Neural crest cell (in vitro differentiated cells): ENCODE measurements at places on chromosomes 2 and 18. TPM values are rescaled to one million over a fixed set of nuclear protein-coding genes. Genes with fewer than 3 reads are reported as not detected.

The FASTKD1 gene
- 32.9 and 36.4 TPM in 2 replicates for total RNA-seq

GRCh38 chr2:229611360-229611759, 103.0 kb downstream of the DNER start:
- H3K4me3 ChIP-seq, result no peak overlapping the region
- DNase-seq, result no peak
- H3K27ac ChIP-seq, result no peak overlapping the region
- no peaks in the 10 kb centered on the region for H3K27me3 ChIP-seq

- peak; percentile 25 for DNase-seq
- peaks cover 3% of the 10 kb centered on the region for H3K36me3 ChIP-seq
- H3K27ac ChIP-seq, result no peak overlapping the region
Observed at GRCh38 chr2:16617282-16618266, 48.1 kb downstream of the CYRIA start.

DNA sequence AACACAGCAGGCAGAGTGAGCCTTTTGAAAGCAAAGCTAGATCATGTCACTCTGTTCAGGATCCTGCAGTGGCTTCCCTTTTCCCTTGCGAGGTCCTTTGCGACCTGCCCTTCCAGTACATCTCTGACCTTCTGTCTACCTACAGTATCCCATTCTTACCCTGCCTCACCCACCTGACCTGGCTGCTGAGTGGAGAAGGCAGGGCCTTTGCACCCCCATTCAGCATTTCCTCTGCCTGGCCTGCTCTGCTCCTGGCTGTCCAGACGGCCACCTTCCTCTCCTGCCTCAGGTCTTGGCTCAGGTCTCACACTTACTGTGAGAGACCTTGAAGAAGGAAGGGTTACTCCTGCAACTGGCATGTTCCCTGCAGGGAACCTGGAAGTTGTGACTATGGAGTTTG, 77.4 kb downstream of the MAPRE2 start:
- H3K36me3 ChIP-seq, result peaks cover 2% of the 10 kb centered on the region
- peaks cover 28% of the 10 kb centered on the region for H3K4me1 ChIP-seq
- H3K27ac ChIP-seq, result peak overlapping the region; percentile 73
- H3K4me3 ChIP-seq, result no peak overlapping the region
- no peaks in the 10 kb centered on the region for H3K27me3 ChIP-seq

The PROC gene
- not detected in 2 replicates for total RNA-seq

GRCh38 chr18:48778344-48779011, 172.3 kb downstream of the SMAD7 start:
- H3K4me3 ChIP-seq, result no peak overlapping the region
- H3K36me3 ChIP-seq, result no peaks in the 10 kb centered on the region
- no peak for DNase-seq
- H3K27me3 ChIP-seq, result no peaks in the 10 kb centered on the region

The POTEE gene
- total RNA-seq, result 1.0 and 1.1 TPM in 2 replicates

The RAPGEF4 gene
- total RNA-seq, result 1.7 TPM in 2 replicates

GRCh38 chr2:128261245-128262128, 57.2 kb downstream of the HS6ST1 start:
- H3K4me3 ChIP-seq, result peak overlapping the region; percentile 53
- H3K27me3 ChIP-seq, result no peaks in the 10 kb centered on the region
- no peak for DNase-seq
- H3K36me3 ChIP-seq, result peaks cover 4% of the 10 kb centered on the region

GRCh38 chr2:95296880-95297487, at the start of gene KCNIP3:
Gene KCNIP3 (plus strand): TSS chr2:95297347. CDS start chr2:95297439, 92 bp downstream.
- DNase-seq, result no peak
- H3K27ac ChIP-seq, result peak within 1 kb of the TSS; percentile 86
- no peaks in the 10 kb centered on the region for H3K27me3 ChIP-seq
- peaks cover 8% of the 10 kb centered on the region for H3K4me1 ChIP-seq

GRCh38 chr2:118430510-118431164, 342.4 kb downstream of the INSIG2 start:
- DNase-seq, result no peak
- H3K4me3 ChIP-seq, result no peak overlapping the region
- H3K36me3 ChIP-seq, result no peaks in the 10 kb centered on the region
- H3K27me3 ChIP-seq, result peaks cover 59% of the 10 kb centered on the region
- no peak overlapping the region for H3K27ac ChIP-seq

GRCh38 chr2:240451791-240452461, 16.5 kb downstream of the GPC1 start:
- H3K27me3 ChIP-seq, result peaks cover 13% of the 10 kb centered on the region
- no peak for DNase-seq
- no peak overlapping the region for H3K27ac ChIP-seq
- H3K4me3 ChIP-seq, result peak overlapping the region; percentile 86
- no peaks in the 10 kb centered on the region for H3K36me3 ChIP-seq

The GREB1L gene
- total RNA-seq, result 74.8 and 80.5 TPM in 2 replicates

DNA sequence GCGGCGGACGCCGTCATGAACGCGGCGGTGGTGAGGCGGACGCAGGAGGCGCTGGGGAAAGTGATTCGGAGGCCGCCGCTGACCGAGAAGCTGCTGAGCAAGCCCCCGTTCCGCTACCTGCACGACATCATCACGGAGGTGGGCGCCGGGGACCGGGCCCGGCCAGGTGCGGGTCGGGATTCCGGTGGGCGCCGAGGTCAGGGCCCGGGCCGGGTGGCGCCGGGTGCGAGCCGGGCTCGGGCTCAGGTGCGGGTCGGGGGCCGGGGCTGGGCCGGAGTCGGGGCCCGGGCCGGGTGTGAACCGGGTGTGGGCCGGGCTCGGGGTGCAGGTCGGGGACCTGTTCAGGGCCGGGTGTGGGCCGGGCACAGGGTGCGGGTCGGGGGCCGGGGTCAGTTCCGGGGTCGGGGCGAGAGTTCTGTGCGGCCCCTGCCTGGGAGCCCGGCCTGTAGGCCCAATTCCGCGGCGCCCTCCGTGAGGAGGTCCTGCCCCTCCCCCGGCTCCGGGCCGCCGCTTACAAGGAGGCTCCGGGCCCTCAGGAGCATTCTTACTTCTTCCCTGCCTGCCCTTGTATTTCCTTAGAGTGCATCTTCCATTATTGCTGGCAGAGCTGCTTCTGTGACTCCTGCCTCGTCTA, 447 bp downstream of the TRAF3IP1 start:
- H3K36me3 ChIP-seq, result peaks cover 2% of the 10 kb centered on the region
- peaks cover 5% of the 10 kb centered on the region for H3K27me3 ChIP-seq
- DNase-seq, result no peak
- no peak overlapping the region for H3K27ac ChIP-seq
- peaks cover 15% of the 10 kb centered on the region for H3K4me1 ChIP-seq

The SUPT7L gene
- total RNA-seq, result 32.4 and 33.8 TPM in 2 replicates

DNA sequence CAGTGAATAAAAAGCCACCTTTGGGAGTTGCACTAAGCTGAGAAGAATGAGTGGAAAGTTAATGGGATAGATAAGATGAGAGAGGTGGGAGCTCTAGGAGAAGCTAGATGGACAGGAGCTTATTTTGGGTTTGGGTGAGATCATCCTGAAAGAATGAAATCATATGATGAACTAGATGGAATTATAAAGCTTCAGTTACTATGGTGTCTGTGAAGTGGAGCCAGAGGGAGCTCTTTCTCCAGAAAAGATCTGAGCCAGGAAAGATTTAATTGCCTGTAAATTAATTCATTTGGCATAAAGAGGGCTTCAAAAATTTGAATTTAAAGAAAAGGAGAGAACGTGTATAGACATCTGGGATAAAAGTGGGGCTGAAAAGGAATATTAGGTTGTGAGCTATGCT, 10.3 kb downstream of the DNAH6 start:
- no peaks in the 10 kb centered on the region for H3K27me3 ChIP-seq
- no peak overlapping the region for H3K27ac ChIP-seq
- DNase-seq, result no peak
- peaks cover 5% of the 10 kb centered on the region for H3K36me3 ChIP-seq
- H3K4me3 ChIP-seq, result no peak overlapping the region
- no peaks in the 10 kb centered on the region for H3K4me1 ChIP-seq

GRCh38 chr2:150426315-150426714, 61.2 kb downstream of the RND3 start:
- no peak overlapping the region for H3K4me3 ChIP-seq
- H3K36me3 ChIP-seq, result no peaks in the 10 kb centered on the region
- no peak overlapping the region for H3K27ac ChIP-seq
- peaks cover 45% of the 10 kb centered on the region for H3K4me1 ChIP-seq
- no peaks in the 10 kb centered on the region for H3K27me3 ChIP-seq
- DNase-seq, result no peak

The SP9 gene
- total RNA-seq, result 1.9 TPM in 2 replicates

- H3K4me1 ChIP-seq, result peaks cover 41% of the 10 kb centered on the region
- H3K27me3 ChIP-seq, result no peaks in the 10 kb centered on the region
- DNase-seq, result no peak
- H3K36me3 ChIP-seq, result peaks cover 6% of the 10 kb centered on the region
- peak overlapping the region; percentile 94 for H3K27ac ChIP-seq
Observed at GRCh38 chr2:231960810-231961348, 634 bp upstream of the DIS3L2 start.

GRCh38 chr18:22667156-22667555, 249.4 kb upstream of the CTAGE1 start:
- H3K4me3 ChIP-seq, result no peak overlapping the region

The DOK6 gene
- total RNA-seq, result 3.6 and 4.0 TPM in 2 replicates

- H3K27ac ChIP-seq, result no peak overlapping the region
- no peaks in the 10 kb centered on the region for H3K27me3 ChIP-seq
- no peaks in the 10 kb centered on the region for H3K36me3 ChIP-seq
- no peak for DNase-seq
- no peaks in the 10 kb centered on the region for H3K4me1 ChIP-seq
Observed at GRCh38 chr2:138632066-138632620, 130.6 kb downstream of the SPOPL start.

The GPR155 gene
- 1.5 and 1.7 TPM in 2 replicates for total RNA-seq

DNA sequence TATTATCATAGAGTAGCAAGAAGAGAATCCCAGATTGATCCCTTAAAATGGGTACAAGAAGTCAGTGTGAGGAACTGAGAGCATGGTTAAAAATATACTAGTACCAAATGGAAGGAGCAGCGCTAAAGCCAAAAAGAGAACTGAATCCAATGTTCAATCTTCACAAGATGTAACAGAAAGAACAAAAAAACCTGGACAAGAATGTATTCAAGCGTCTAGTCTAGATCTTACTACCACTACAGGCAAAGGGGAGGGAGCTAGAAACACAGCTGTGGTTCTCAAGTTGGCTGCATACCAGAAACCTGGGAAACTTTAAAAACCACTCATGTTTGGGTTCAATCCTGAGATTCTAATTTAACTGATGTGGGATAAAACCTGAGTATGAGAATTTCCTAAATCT, 57.5 kb downstream of the PIAS2 start:
- peaks cover 4% of the 10 kb centered on the region for H3K36me3 ChIP-seq
- H3K4me1 ChIP-seq, result peaks cover 24% of the 10 kb centered on the region
- no peak for DNase-seq
- no peak overlapping the region for H3K4me3 ChIP-seq
- no peaks in the 10 kb centered on the region for H3K27me3 ChIP-seq

The CNGA3 gene
- total RNA-seq, result 0.72 and 0.84 TPM in 2 replicates

The UGT1A10 gene
- total RNA-seq, result not detected in 2 replicates

DNA sequence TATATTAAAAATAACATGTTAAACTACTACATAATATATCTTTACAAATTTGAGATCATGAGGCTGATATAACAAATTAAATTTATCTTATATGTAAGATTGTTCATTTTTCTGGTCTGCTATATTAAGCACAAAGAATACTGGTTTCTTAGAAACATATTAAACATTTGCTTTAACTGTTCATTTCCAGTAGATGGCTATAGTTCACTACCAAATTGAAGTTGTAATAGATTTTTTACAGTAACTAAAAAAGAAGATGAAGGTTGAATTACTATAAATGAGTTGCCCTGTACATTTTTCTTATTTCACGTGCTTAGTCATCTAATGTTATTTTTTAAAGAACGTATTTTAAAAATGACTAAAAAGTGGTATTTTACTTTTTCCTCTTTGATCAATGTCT, 57.0 kb downstream of the ZNF407 start:
- DNase-seq, result no peak

- H3K27me3 ChIP-seq, result no peaks in the 10 kb centered on the region
- no peak overlapping the region for H3K27ac ChIP-seq
- DNase-seq, result no peak
Observed at GRCh38 chr2:46320141-46320567, 22.9 kb downstream of the EPAS1 start.
